ENCODE measurements at places on chromosomes 2 and 18.

DNA sequence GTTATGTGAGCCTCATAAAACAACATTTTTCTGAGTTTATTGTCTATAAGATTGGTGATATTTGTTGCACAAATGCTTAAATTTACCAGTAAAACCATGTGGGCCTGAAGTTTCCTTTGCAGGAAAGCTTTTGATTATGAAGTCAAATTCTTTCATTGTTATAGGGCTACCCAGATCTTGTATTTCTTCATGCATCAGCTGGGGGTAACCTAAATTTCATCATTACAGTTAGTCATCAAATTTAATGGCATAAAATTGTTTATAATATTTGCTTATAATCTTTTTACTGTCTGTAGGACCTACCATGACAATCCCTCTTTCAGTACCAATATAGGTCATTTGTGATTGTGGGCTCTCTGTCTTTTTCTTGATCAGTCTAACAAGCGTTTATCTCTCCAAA, 47.8 kb downstream of the SMAD2 start:
- DNase-seq = no peak

- no peak for DNase-seq
Measured at GRCh38 chr2:33123216-33123615, 176.5 kb downstream of the LTBP1 start.

- no peak for DNase-seq
Measured at GRCh38 chr2:45441571-45441970, 169.5 kb downstream of the SRBD1 start.

DNA sequence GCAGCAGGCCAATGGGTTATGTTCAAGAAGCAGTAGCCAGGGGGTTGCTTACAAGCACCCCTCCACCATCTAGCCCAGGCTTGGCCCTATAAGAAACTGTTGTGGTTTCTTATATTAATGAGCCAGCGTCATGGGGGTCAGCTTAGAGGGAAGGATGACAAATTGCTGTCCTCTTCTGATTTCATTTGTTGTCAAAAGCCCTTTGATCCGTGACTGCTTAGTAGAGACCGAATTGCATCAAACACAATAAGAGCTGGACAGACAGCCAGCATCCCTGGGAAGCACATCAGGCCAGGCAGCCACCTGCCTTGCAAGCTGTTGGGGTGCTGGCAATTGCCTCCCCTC, 206.6 kb upstream of the SETBP1 start:
- no peak for DNase-seq

GRCh38 chr2:59584958-59585357, 968.5 kb downstream of the BCL11A start:
- no peak for DNase-seq

GRCh38 chr18:36337679-36338402, 40.3 kb downstream of the FHOD3 start:
- no peak for DNase-seq

DNA sequence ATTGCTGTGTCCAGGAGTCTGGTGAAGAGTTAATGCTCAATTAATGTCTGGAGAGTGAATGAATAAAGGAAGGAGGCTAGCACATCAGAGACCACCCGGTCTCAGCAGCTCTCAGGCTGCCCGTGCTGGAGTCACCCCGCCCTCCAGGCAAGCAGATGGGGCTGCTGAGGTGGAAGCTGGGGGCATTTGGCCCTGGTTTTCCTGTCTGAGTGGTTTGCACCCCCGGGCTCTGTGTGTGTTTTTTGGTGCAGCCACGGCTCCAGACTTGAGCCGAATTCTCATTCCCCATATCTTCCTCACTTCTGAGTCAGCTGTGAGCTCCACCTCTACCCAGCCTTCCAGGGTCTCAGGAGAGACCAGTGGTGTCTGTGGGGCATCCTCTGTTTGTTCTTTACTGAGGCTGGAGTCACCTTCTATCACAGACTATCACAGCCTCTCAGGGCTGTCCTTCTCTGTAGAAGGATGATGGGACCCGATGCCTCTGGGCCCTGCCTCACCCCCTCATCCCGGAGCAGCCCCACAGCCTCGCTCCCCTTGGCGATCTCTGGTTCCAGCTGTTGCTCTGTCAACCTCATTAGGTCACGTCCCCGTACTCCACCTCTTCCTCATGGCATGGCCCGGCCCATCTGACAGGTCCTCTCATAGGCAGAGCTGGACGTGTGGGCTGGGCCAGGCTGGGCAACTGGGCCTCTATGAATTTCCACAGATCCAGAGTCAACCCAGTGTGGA, 60.8 kb downstream of the HS1BP3 start:
- no peak for DNase-seq

GRCh38 chr2:236831698-236832097, 254.0 kb upstream of the COPS8 start:
- DNase-seq = no peak

GRCh38 chr18:2987876-2988790, 24.8 kb downstream of the LPIN2 start:
- DNase-seq = no peak

DNA sequence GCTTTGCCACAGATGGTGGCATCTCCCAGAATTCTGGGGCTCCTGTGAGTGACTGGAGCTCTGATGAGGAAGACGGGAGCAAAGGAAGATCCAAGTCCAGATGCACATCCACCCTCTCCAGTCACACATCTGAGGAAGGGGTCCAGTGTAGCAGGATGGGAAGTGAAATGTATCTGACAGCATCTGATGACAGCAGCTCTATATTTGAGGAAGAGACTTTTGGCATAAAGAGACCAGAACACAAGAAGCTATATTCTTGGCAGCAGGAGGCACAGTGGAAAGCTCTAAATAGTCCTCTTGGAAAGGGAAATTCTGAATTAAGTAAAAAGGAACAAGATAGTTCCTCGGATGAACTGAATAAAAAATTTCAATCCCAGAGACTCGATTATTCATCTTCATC, 23.5 kb upstream of the C1GALT1C1L start:
- DNase-seq = no peak

GRCh38 chr2:117470311-117471095, 344.0 kb upstream of the DDX18 start:
- no peak for DNase-seq

GRCh38 chr2:96967436-96967835, 18.9 kb downstream of the FAM178B start:
- no peak for DNase-seq

DNA sequence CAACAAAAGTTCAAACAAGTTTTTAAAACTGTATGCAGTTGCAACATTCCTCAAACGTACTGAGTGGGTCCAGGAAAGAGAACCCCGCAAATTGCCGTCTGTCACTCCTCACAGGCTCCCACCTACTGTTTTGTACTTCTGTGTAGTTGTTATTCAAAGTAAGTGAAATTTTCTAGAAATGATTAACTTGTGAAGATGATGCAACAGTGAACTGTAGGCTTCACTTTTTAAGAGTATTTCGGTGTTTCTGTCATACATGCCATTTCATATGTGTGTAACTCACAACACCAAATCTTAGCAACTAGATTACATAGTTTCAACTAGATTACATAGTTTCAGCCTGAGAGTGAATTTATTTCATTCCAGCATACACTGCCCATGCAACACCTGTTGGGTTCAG, 226.0 kb upstream of the TANK start:
- no peak for DNase-seq

- DNase-seq = no peak
Measured at GRCh38 chr18:23137788-23138216, 2.5 kb downstream of the CABLES1 start.

DNA sequence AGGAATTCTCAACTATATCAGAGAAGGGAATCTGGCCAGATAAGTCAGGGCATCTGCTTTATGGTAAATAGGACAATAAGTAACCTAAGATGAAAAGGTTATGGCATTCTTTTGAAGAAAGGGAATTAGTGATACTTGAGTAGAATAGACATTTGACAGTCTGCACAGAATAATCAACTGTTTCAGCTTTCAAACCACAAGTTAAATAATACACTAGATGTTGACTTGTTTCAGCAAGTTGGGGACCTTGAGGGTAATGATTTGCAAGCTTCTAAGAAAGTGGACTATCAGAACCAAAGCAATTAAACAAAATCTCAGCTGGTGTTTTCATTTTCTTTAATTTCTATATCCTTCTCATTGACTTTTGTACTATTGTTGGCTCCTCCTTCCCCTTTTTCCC, 54.5 kb downstream of the SLC39A10 start:
- DNase-seq = no peak

GRCh38 chr2:66695226-66695735, 260.4 kb downstream of the MEIS1 start:
- DNase-seq = no peak

DNA sequence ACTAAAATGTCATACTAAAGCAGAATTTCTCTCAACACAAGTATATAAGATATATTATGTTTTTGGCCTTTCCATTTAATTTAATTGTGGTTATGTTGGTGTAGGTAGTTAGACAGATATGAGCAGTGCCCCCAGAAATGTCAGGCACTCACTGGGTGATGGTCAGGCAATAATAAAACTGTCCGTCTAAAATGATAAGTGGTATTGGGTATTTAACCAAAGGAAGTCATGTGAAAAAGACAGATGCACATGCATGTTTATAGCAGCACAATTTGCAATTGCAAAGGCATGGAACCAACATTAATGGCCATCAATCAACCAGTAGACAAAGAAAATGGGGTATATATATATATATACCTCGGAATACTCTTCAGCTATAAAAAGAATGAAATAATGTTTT, 936.6 kb upstream of the SLC39A10 start:
- no peak for DNase-seq
